ENCODE measurements at places on chromosomes 2 and 18.

GRCh38 chr2:96112501-96113366 is 3.6 kb downstream of the ADRA2B start:
- DNase-seq: no peak

DNA sequence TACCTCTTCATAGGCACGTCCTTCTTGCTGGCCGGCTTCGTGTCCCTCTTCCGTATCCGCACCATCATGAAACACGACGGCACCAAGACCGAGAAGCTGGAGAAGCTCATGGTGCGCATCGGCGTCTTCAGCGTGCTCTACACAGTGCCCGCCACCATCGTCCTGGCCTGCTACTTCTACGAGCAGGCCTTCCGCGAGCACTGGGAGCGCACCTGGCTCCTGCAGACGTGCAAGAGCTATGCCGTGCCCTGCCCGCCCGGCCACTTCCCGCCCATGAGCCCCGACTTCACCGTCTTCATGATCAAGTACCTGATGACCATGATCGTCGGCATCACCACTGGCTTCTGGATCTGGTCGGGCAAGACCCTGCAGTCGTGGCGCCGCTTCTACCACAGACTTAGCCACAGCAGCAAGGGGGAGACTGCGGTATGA is 2.3 kb downstream of the FZD7 start:
- DNase-seq: no peak

GRCh38 chr2:233250985-233251305 is 528 bp upstream of the ATG16L1 start:
- DNase-seq: no peak

GRCh38 chr2:96209011-96209728 is 543 bp upstream of the STARD7 start:
- no peak for DNase-seq

DNA sequence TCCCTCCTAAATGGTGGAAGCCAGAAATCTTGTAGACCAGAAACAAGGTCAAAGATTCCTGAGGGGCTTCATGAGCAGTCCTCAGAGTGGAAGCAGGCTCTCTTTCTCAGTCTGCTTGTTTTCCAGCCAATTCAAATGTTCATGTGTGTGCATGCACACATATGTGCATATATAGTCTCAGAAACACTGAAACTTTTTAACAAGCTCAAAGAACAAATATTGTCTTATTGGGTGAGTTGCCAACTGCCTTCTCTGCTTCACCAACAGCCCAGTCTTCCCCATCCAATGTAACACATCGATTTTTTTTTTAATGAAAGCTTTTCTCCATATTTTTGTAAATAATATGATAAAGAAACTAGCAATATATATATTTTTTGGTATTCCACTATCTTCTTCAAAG is 3.7 kb downstream of the CACNB4 start:
- no peak for DNase-seq

DNA sequence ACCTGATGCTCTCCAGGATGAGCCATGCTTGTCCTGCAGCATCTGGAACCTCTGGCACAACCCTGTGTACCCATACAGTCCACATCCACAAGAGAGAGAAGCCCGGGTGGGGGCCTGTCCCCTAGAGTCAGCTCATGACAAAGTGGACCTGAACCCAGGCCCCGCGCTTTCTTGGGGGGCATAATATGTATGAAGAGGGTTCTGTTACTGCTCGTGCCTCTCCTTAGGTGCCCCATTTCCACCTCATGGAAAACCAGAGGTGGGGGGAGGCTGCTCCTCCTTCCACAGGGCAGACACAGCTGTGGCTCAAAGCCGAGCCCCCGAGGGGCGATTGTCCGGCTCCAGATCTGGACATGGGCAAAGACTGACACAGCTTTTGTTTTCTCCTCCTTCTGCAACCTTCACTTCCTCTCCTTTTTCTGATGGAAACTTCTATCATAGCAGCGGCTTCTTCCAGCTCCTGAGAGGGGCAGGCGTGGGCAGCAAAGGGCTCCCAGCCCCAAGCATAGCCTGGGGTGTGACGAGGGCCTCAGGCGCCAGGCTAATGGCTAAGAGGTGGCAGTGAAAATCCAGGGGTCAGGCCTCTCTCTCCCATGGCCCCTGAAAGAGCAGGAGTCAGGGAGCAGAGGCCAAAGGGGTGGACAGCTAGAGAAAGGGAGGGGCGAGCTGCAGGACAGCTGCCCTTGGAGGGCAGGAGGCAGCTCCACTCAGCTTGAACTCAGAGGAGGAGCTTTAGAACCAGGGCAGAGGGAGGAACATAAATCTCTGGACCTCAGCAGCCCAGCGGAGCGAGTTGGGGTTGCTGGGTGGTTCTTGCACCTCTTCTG is 155.5 kb downstream of the ZFP36L2 start:
- no peak for DNase-seq

DNA sequence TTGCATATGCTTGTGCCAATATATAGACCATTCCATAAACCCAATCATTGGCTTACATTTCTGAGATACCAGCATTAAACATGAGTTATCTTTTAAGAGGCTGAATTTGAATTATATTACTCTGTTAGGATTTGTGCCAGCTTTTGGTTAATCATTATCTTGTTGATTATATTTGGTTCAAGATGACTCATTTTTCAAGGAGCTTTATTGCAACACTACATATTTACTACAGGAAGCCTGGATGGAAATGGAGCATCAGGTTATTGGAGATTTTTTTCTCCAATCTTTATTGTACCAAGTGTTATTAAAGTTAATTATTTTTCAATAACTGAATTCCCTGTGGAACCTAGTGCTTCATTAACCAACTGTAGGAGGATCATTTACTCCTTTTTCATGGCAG is 26.4 kb downstream of the EML4 start:
- no peak for DNase-seq

GRCh38 chr2:190158798-190159434 is 96.4 kb upstream of the MSTN start:
- no peak for DNase-seq

GRCh38 chr2:20455076-20455587 is 8.3 kb downstream of the RHOB start:
- DNase-seq: no peak

GRCh38 chr18:67969458-67969857 is 452.9 kb upstream of the DSEL start:
- no peak for DNase-seq

GRCh38 chr2:63121055-63121834 is 70.6 kb downstream of the OTX1 start:
- no peak for DNase-seq

DNA sequence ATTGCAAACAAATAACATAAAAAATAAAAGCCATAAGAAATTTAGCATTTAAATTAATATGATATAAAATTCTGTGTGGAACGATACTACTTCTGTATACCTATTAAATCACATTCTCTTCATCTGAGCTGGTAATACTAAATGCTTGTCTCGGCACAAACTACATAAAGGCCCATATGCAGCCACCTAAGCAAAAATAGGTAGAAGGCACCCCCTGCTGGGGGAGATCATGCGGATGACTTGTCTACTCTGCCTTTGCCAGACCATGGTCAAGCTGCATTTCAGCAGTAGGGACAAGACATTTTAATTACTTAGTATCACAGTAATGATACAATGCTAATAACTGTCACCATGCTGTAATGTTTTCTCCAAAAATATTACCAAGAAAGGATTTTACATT is 108.0 kb downstream of the CDH19 start:
- no peak for DNase-seq

DNA sequence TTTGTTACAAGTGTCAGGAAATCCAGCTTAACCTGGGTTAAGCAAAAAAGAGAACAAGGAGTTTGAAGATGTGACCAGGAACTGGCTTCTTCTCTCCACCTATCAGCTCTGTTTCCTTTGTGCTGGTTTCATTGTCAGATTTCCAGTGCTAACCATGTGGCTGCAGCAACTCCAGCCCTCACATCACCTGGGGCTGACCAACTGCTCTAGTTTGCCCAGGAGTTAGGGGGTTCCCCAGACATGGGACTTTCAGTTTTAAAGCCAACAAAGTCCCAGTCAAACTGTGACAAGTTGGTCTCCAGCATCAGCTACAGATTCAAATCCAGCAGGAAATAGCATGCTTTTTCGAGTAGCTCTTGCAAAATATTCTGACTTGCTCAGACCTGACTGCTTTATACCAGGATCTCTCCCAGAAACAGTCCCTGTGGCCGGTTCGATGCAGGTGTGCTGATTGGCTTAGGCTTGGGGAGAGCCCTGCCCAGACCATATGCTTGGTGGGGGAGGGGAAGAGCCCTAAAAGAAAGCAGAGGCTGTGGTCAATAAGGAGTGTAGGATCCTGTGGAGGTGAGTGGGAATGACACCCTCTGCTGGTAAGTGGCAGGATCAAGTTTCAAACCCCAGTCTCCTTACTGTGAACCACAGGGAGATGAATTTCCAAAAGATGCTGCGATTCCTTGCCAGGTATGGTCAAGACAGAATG is 49.5 kb downstream of the KCNE4 start:
- no peak for DNase-seq

DNA sequence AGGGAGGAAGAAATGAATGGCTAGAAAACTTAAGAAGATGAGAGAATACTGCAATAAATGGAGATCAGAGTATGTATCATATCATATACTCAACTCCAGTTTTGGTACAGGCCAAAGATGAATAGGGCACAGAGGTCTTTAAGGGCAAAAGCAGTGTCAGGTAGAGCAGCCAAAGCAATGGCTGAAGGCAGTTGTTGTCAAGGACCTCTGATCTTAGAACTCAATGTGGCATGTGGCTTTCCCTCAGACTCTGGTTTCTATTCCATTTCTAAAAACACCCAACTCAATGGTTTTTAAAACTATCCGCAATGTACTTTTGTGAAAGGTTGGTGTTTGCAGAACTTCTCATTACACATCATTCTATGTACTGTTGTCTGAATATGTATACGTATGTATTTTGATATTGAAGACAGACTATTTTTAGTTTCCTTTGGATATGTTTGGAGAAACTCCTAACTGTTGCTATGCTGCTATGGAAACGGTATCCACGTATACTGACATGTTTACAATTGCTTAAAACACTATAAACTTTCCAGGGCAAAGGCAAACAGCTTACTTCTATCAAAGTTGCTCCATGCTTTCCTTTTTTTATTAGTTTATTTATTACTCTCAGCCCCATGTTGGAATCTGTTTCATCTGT is 58.1 kb upstream of the PELI1 start:
- no peak for DNase-seq

- no peak for DNase-seq
Observed at GRCh38 chr2:117128461-117128860, 686.0 kb upstream of the DDX18 start.

GRCh38 chr2:174794851-174795374 is 30.6 kb upstream of the CHRNA1 start:
- DNase-seq: no peak

GRCh38 chr2:100178085-100178788 is 35.8 kb upstream of the AFF3 start:
- DNase-seq: no peak

DNA sequence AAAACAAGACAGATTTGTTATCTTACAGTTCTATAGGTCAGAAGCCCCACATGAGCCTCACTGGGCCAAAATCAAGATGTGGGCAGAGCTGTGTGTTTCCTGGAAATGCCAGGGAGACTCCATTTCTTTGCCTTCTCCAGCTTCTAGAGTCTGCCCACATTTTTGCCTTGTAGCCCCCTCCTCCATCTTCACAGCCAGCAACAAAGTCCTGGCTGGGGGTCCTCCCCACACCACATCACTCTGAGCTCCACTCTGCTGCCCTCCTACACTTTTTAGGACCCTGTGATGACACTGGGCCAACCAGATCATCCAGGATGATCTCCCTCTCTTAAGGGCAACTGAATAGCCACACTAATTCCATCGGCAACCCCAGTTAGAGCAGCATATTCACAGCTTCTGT is 34.3 kb downstream of the ASB1 start:
- no peak for DNase-seq

DNA sequence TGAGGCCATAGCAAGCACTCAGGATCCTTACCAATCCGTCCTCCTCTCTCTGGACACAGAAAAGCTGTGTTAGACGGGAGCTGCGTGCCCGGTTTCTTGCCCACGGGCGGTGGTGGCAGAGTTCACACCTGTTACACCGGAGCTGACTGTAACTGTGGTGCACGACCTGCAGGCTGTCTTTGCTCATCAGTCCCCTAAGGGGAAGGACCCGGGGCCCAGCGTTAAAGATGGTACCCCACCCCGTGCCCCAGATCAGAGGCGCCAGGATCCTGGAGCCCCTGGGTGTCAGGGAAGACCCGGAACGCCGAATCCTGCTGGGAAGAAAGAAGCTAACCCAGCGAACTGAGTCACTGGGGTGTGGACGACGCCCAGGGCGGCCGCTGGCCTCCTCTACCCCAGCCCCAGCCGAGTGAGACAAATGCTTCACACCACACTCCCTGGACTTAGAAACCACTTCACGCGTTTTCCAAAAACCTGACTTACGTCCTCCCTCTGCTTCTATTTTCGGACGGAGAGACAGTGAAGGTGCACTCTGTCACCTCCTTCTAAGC is 293.6 kb upstream of the SALL3 start:
- no peak for DNase-seq

- no peak for DNase-seq
Observed at GRCh38 chr2:151983221-151983620, 115.6 kb downstream of the CACNB4 start.

DNA sequence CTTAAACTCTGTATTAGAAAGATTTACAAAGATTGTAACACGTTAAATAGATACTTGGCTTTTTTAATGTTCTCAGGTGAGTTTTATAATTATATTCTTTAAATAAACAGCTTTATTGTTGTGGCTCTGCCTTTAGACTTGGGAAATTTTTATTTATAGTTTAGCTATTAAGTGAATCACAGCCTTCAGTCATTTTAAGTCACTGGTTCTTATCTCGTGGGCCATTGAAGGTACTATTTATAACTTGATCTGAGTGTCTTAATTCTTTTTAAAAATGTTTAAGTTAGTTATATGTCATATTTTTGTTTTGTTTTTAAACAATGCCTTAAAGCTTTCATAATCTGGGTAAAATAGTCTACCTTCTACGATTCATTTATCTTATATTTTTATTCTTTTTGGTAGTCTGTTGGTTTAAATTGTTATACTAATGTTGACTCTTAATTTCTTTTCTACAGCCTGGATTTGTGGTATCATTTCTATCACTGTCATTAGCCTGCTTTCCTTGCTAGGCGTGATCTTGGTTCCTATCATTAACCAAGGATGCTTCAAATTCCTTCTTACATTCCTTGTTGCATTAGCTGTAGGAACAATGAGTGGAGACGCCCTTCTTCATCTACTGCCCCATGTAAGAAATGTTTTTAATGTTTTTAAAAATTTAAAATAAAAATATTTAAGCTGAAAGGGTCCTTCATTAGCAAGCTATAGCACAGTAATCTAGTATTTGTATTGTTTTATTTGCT is 49.3 kb downstream of the SLC39A10 start:
- DNase-seq: no peak
